ENCODE measurements at places on chromosomes 11 and 22.
A peak's percentile ranks its signal among the peaks of the same experiment; 100 is the strongest.

DNA sequence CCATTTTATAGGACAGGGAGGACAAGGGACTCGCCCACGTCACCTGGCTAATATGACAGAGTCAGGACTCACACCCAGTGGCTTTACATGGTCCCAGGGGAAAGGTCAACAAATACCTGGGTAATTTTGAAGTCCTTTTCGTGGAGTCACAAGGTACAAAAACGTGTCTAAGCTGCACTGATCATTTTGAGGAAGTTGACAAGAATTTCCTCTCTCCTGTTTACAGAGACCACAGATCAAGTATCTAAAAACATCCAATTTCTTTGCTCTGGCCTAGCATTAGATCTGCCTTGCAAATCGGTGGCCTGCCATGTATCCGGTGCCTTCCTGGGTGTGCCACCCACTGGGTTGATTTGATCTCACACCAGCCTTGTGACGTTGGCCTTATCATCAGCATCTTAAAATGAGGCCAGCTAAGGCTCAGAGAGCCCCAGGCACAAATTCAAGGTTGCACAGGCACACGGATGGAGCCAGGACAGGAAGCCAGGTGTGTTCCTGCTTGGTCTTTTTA is 17.6 kb downstream of the GDPD5 start:
- no peak for DNase-seq

GRCh38 chr11:104772806-104773241 is 125.4 kb downstream of the CASP12 start:
- peak; percentile 16 for DNase-seq

DNA sequence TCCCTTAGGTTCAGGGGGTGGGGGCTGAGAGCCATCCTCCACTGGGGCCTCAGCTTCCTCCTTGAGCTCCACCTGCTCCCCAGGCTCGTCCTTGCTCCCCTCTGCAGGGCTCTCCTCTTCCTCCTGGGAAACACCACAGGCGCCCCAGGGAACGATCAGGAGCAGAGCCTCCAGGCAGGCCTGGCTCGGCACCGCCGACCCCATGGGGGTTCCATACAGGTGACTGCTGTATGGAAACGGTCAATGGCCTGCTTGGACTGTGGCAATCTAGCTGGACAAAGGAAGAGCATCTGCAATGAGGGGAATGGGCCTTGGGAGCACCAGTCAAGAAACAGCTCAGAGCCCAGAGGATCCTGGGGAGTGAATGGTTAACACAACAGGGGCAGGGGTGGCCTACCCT is 7.9 kb downstream of the HYOU1 start:
- no peak for DNase-seq

DNA sequence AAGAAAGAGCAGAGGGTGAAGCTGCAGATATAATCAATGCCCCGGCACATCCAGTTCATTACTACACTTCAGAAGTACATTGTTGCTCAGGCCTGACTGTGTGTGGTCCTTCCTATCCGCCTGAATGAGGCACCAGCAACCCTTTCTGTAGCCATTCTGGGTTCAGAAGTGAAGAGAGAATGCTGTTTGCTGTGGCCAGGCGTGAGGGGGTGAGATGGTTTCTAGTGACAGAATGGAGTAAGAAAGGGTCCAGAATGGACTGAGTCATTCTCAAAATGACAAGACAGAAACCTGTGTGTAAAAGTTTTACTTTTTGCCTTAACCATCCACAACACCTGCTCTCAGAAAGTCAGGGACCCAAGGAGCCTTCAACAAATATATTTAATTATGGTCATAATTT is 334.8 kb downstream of the GUCY1A2 start:
- DNase-seq: no peak

GRCh38 chr11:23947883-23948282 is 549.0 kb upstream of the LUZP2 start:
- no peak for DNase-seq

- DNase-seq: no peak
These were observed 34.9 kb downstream of the P4HA3 start for GRCh38 chr11:74276581-74276980.

GRCh38 chr11:110085255-110085838 is 7.8 kb upstream of the ZC3H12C start:
- no peak for DNase-seq

- no peak for DNase-seq
These were observed 12.1 kb upstream of the RAC2 start for GRCh38 chr22:37256075-37256726.

GRCh38 chr11:43396617-43397016 is 37.9 kb downstream of the TTC17 start:
- DNase-seq: no peak

DNA sequence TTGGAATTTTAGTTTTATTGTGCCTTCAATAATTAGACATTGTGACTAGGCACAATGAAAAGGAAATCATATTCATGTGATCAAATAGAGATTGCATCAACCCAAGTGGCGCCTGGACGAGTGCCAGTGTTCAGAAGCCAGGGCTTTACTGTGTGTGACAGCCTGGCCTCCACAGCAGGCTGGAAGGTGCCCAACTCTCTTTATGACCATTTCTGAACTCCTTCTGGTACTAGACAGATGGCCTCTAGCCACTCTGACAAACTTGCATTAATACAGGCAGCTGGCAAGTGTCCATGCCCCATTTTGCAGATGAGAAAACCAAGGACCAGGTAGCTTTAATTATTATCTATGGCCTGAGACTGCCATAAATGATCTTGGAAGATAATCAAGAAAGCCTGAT is 8.3 kb upstream of the POU2AF1 start:
- no peak for DNase-seq

DNA sequence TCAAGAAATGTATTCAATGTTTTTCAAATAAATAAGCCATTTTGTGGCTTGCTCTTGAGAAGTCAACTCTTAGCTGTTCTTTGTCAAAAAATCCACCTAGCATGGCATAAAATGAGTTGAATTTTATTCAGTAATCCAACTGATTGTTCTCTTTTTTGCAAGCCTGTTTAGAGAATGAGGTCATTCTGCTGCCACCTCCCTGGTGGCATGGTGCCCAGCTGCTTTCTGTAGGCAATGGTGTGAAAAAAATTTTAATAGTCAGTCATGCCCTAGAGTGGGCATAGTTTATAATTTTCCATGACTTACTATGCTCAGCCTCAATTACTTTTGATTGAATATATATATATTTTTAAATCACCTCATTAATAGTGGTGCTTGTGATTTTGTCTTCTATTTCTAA is 177.2 kb downstream of the INSC start:
- no peak for DNase-seq

- DNase-seq: no peak
These were observed 3.2 kb downstream of the P2RY6 start for GRCh38 chr11:73275381-73275750.

GRCh38 chr11:116857316-116857715 is 19.9 kb upstream of the APOA1 start:
- DNase-seq: no peak

GRCh38 chr11:35257281-35257680 is 118.3 kb downstream of the CD44 start:
- DNase-seq: no peak

DNA sequence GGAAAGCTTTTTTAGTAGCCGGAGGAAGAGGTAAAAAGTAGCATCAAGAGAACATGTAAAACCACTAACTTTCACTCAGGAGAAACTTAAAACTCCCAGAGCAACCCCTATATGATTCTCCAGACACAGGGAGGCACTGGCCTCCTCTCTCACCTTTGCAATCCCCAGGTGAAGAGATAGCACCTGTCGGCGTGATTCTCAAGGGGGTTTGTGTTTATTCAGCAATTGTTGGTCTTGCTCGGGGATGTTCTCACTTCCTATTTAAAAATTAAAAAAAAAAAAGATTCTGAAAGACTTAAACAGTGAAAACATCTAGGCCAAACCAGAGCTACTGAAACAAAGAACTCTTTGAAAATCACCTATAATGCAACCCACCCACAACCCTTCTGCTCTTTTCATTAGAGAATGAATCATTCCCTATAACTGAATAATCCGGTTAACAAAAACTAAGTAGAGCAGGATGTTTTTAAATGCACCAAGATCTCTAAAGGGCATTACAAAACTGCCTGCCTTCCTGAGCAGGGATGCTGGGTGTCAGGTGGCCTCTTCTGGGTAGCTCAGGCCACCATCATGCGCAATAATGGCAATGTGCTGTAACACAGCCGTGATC is 24.9 kb downstream of the DHCR7 start:
- no peak for DNase-seq

GRCh38 chr11:87405843-87406242 is 368.1 kb downstream of the TMEM135 start:
- no peak for DNase-seq

- no peak for DNase-seq
These were observed 14.1 kb downstream of the SPECC1L start for GRCh38 chr22:24284747-24285203.

DNA sequence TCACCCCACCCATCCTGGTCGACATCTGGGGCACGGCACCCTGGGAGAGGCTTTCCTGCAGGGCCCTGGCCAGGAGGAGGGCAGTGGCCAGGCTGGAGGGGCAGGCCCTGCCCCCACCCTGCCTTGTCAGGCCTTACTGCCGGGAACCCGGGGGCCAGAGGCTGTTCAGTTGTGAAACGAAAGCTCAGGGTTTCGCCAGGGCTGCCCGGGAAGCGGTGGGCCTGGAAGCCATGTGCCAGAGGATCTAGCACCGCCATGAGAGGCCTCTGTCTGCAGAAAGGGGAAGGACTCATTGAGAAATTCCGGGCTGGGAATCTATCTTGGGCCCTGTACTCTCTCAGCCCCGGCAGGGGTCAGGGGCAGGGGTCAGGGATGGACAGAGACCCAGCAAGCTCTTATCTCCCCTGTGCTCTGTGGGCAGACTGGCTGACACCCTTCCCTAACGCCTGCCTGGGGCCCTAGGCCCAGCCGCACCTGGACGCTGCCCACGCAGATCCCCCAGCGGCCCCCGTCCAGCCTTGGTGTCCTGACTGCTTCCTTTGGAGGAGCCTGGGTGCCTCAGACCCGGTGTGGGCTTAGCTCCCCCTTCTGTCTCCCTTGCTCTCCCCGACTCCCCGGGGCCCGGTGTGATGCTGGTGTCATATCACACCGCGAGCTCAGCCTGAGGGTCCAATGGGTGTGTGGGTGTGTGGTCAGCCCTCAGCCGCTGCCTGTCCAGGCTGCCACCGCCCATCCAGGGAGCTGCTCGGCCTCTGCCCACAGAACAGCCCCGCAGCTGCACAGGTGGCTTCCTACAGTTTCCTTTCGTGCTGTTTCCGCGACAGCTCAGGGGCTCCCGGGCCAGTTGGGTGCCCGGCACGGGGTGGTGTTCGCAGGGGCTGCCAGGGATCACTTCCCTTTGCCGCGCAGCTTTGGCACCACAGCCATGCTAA is 6.5 kb downstream of the PIM3 start:
- no peak for DNase-seq

DNA sequence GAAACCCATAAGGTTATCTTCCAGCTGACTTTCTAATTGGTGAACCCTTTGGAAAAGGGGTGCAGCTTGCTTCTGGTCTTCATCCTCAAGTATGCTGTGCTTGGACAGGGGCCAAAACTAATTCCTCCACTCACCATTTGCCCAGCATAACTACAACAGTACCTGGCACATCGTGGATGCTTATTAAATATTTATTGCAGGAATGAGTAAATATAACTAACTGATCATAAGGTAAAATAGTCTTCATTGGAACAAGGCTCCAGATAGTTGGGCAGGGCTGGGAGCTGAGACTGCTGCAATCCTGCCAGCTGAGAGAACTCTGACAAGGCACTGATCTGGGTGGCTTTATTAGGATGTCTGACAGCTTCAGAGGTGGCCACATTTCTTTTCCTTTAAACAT is 2.4 kb upstream of the SIDT2 start:
- DNase-seq: no peak

DNA sequence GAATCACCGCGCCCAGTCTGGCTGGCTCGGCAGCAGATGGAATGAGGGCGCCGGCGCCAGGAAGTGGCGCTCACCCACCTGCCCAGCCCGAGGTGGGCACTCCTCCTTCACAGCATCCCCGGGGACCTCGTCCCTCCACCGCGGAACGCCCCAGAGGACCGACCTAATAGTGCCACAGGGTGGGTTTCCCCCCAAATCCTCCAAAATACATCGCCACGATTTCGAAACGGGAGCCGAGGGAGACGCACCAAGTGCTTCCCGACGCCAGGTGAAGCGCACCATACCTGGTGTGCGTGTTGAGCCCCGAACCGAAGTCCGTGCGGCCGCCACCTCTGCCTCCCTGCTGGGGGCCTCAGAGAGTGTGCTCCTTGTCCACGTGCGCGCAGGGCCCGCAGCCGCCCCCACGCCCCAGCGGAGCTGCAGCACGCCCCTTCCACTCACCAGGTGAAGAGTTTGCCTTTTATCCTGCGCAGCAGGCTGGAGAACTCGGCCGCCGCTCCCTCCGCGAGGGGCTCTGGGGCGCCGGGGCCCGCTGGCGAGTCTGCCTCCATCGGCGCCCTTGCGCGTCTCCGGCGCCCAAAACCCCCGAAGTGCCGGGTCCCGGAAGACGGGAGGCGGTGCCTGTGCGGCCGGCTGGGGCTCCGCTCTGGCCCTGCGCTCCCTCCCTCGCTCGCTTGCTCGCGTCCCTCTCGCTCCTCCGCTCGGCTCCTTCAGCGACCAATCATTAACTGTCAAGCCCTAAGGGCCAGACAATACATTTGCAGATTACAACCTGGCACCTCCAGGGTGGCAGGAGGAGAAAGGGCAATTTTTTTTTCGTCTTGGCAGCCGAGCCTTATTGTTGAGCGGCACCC is at the start of gene SLC35F2:
Gene SLC35F2, minus strand, starts transcription at position 571 of the 854 bp plus-strand sequence. Its CDS starts 20 bp downstream, at position 551.
- DNase-seq: peak; percentile 62

GRCh38 chr11:18064450-18065054 is 18.5 kb upstream of the TPH1 start:
- DNase-seq: no peak

GRCh38 chr11:11420899-11421285 is 67.8 kb upstream of the CSNK2A3 start:
- no peak for DNase-seq
